ENCODE measurements at places on chromosomes 13 and 19. TPM values are rescaled to one million over a fixed set of nuclear protein-coding genes. Genes with fewer than 3 reads are reported as not detected.
A peak's percentile ranks its signal among the peaks of the same experiment; 100 is the strongest.

Gene POU4F1
- 0.36 TPM for total RNA-seq

Gene SLC5A5
- not detected for total RNA-seq

Gene PLK5
- total RNA-seq, result 0.38 TPM

Gene GRIN2D
- total RNA-seq, result 0.34 TPM

DNA sequence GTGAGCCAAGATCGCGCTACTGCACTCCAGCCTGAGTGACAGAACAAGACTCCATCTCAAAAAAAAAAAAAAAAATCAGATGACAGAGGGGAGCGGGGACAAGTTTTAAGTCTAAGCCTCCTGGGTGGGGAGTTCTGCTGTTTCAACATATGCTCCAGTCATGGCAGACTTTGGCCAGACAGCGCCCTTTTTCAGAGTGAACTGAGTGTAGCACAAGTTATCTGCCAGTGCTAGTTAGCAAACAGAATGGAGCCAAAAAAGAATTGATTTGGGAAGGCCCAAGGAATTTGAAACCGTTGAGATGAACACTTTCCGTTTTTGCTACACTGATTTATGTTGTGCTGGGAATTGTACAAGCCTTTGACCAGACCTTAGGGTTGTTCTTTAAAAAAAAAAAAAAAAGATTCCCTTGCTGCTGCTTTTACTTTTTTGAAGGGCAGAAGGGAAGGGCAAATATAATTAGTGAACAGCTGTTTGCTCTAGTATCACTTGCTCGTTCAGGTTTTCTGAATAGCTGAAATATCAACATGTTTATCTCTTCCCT lies 5.7 kb downstream of the ACTN4 start:
- no peak for DNase-seq
- H3K4me1 ChIP-seq, result peaks cover 87% of the 10 kb centered on the region
- H3K27ac ChIP-seq, result peak overlapping the region; percentile 96

GRCh38 chr13:86403181-86403580 lies 604.0 kb upstream of the SLITRK6 start:
- no peaks in the 10 kb centered on the region for H3K27me3 ChIP-seq
- no peak overlapping the region for H3K27ac ChIP-seq
- no peaks in the 10 kb centered on the region for H3K4me1 ChIP-seq
- no peak overlapping the region for H3K4me3 ChIP-seq
- H3K36me3 ChIP-seq, result no peaks in the 10 kb centered on the region

DNA sequence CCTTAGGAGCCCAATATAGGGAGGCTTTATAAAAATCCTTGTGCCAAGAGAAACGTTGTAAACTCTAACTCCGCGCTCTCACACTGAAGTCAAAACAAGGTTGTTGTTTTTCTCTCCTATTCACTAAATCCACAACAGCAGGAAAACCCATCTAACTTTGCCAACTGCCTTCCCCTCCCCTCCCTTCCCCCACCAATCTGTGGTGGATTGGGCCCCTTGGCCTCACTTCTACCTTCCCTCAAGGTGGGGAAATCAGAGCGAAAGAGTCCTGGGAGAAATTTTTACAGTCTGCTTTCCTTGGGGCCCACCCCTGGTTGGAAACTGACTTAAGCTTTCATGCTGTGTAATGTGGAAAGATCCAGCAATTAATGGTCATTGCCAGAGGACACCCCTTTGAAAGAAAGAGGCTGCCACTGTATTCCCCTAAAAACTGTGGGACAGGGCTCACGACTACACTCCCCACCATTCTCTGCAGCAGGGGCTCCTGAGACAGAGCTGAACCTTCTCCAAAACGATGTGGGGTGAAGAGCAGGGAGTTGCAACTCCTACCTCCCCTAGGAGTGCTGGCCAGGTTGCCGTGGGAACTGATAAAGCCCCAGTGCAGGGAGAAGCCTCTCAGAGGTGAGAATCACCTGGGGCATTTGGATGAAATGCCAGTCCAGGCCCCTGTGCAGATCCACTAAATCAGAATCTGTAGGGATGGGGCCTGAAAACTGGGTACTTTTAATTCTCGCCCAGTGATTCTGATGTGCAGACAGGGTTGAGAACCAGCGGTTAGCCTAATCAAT lies 1.1 kb downstream of the DHRS12 start:
- no peaks in the 10 kb centered on the region for H3K27me3 ChIP-seq
- H3K36me3 ChIP-seq, result no peaks in the 10 kb centered on the region
- H3K4me3 ChIP-seq, result peak overlapping the region; percentile 83
- peak overlapping the region; percentile 97 for H3K27ac ChIP-seq

DNA sequence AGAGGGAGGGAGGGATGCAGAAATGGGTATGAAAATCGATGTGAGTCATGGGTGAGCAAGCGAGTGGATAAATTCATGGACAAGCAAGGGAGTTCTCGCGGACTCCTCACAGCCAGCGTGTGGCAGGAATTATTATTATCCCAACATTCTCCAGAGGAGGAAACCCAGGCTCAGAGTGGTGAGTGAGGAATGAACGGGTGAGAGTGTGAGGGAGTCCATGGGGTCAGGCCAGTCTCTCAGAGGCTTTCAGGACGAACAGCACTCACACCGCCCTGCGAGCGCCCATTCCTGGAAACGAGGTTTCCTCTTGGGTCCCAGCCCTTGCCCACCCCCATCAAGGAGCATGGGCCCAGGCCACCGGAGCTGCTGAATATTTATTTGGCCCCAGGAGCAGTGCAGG lies 6.3 kb upstream of the DNAAF3 start:
- peaks cover 84% of the 10 kb centered on the region for H3K27me3 ChIP-seq
- no peaks in the 10 kb centered on the region for H3K36me3 ChIP-seq
- no peak for DNase-seq
- peak overlapping the region; percentile 34 for H3K27ac ChIP-seq
- peaks cover 3% of the 10 kb centered on the region for H3K4me1 ChIP-seq
- peak overlapping the region; percentile 21 for H3K4me3 ChIP-seq

DNA sequence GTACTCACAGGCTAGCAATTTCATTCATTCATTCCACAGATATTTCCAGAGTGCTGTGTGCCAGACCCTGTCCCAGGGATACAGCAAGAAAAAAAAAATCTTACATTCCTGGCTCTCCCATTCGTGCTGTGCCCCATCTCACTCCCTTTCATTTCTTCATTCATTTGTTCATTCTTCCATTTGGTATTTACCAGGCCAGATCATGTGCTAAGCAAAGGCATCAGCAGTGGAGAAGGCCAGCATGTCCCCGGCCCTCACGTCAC lies 2.3 kb downstream of the MAP3K10 start:
- peaks cover 5% of the 10 kb centered on the region for H3K27me3 ChIP-seq
- H3K4me3 ChIP-seq, result peak overlapping the region; percentile 55
- H3K27ac ChIP-seq, result no peak overlapping the region
- H3K4me1 ChIP-seq, result no peaks in the 10 kb centered on the region

DNA sequence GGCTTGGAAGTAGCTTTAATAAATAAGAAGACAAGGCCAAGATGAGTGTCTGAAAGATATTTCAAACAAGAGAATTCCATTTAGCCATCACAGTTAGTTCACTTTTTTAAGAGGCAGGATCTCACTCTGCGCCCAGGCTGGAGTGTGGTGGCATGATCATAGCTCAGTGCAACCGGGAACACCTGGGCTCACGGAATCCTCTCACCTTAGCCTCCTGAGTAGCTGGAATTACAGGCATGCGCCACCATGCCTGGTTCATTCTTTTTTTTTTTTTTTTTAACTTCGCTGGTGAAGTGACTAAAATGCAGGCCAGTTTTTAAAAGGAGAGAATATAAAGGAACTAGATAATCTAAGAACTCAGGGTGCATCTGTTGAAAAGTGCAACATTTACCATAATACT lies 200.3 kb downstream of the KCTD12 start:
- H3K27ac ChIP-seq, result no peak overlapping the region
- no peak overlapping the region for H3K4me3 ChIP-seq
- no peak for DNase-seq
- no peaks in the 10 kb centered on the region for H3K36me3 ChIP-seq

DNA sequence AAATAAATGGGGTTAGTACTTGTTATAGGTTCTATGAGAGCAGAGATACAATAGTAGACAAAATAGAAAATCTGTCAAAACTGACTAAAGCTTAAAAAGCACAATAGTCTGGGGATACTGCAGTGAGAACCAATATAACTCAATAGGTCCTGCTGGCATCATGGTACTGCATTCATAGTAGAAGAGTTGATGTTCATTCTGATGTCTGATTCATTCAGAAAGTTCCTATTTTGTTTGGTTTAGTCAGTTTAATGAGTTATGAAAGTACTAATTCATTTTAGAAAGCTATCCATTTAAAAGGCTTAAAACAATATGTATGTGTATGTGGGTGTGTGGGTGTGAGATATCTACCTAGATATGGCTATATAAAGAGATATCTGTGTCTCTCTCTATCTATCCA lies 152.8 kb downstream of the LHFPL6 start:
- no peak overlapping the region for H3K27ac ChIP-seq
- H3K27me3 ChIP-seq, result no peaks in the 10 kb centered on the region
- no peaks in the 10 kb centered on the region for H3K4me1 ChIP-seq
- DNase-seq, result no peak
- H3K4me3 ChIP-seq, result no peak overlapping the region

DNA sequence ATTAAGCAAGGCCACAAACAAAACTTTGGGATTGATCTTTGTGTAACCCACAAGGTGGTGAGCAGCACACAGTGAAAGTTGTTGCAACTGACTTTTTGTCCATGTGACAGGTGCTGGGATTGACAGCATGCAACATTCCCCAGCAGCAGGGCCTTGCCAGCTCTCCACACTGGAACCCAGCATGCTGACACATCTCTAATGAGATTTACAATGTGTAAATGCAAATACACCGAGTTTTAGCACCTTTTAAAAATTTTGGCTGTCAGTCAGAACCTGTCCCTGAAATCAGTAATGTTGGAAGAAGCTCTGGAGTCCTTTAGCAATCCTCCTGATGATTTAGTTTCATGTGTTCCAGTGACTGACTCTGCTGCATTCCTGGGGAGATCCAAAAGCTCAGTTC lies 16.5 kb upstream of the PCDH8 start:
- H3K36me3 ChIP-seq, result no peaks in the 10 kb centered on the region
- no peaks in the 10 kb centered on the region for H3K4me1 ChIP-seq
- H3K4me3 ChIP-seq, result no peak overlapping the region
- no peak overlapping the region for H3K27ac ChIP-seq

- peak; percentile 61 for DNase-seq
- H3K27ac ChIP-seq, result peak overlapping the region; percentile 77
- peaks cover 11% of the 10 kb centered on the region for H3K36me3 ChIP-seq
These were observed 44.1 kb upstream of the RANBP3 start for GRCh38 chr19:6021878-6022569.

DNA sequence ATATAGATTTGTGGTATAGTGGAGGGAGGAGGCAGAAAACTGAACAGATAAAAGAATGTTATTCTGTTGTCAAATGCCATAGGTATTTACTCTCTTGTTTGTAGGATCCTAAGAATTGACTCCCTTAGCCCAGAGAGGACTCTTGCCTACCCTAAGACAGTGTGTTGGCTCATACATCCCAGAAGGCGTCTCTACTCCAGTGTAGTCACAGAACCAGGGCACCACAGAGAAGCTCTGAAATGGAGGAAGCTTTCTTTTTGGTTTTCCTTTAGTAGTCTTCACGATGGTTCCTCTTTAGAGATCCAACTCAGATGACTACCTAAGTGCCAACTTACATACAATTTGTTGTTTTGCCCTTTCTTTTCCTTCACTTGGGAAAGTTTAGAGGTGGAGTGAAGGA lies 14.0 kb downstream of the GPR183 start:
- no peaks in the 10 kb centered on the region for H3K27me3 ChIP-seq
- no peak overlapping the region for H3K4me3 ChIP-seq
- no peak overlapping the region for H3K27ac ChIP-seq
- H3K4me1 ChIP-seq, result no peaks in the 10 kb centered on the region
- H3K36me3 ChIP-seq, result peaks cover 5% of the 10 kb centered on the region

DNA sequence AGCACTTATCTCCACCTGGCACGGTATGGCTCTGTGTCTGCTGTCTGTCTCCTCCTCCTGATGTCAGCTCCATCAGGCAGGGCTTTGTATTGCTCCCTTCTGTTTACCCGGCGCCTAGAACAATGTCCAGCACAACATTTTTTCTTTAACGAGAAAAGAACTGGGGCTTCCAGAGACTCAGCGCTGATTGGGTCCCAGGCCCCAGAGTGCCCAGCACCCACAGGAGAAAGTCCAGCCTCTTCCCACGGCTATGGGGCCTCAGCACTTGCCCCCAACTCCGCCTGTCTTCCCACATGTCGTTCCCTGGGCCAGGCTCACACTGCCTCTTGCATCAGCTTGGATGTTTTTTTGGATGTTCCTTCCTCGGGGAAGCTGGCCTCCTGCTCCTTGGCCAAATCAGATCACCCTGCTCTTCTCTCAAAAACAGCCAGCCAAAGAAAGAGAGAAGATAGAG lies 6.9 kb downstream of the MYPOP start:
- no peaks in the 10 kb centered on the region for H3K4me1 ChIP-seq
- DNase-seq, result no peak
- peaks cover under 1% of the 10 kb centered on the region for H3K27me3 ChIP-seq
- no peak overlapping the region for H3K4me3 ChIP-seq
- H3K36me3 ChIP-seq, result peaks cover 21% of the 10 kb centered on the region

GRCh38 chr13:109700176-109700575 lies 86.2 kb downstream of the IRS2 start:
- H3K4me3 ChIP-seq, result no peak overlapping the region
- no peak overlapping the region for H3K27ac ChIP-seq
- no peaks in the 10 kb centered on the region for H3K36me3 ChIP-seq
- no peaks in the 10 kb centered on the region for H3K27me3 ChIP-seq
- H3K4me1 ChIP-seq, result peaks cover 7% of the 10 kb centered on the region

GRCh38 chr19:50427997-50428425 lies 4.7 kb upstream of the MYBPC2 start:
- no peak overlapping the region for H3K27ac ChIP-seq
- peaks cover 32% of the 10 kb centered on the region for H3K27me3 ChIP-seq
- no peak overlapping the region for H3K4me3 ChIP-seq
- DNase-seq, result peak; percentile 42

DNA sequence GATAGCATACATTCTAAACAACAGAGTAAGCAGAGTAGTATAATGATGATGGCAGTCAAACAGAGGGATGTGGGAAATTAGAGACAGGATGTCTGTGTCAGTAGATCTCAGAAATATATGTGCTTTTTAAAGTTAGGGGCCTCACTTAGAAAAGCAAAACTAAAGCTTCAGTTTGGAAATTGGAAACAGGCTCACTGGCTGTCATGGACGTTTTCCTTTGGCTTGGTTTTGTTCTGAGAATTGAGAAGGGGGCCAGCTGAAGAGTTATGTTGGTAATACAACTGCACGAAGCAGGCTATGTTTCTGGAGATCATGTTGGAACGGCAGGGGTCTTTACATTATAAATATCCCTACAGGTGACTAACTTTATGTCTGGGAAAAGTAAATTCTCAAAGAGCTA lies 261.3 kb downstream of the LMO7 start:
- no peak overlapping the region for H3K27ac ChIP-seq
- peaks cover 7% of the 10 kb centered on the region for H3K4me1 ChIP-seq
- H3K36me3 ChIP-seq, result no peaks in the 10 kb centered on the region
- no peaks in the 10 kb centered on the region for H3K27me3 ChIP-seq

- no peaks in the 10 kb centered on the region for H3K4me1 ChIP-seq
- H3K27me3 ChIP-seq, result peaks cover 4% of the 10 kb centered on the region
- no peak overlapping the region for H3K4me3 ChIP-seq
- no peaks in the 10 kb centered on the region for H3K36me3 ChIP-seq
- DNase-seq, result no peak
These were observed 664.0 kb upstream of the ARGLU1 start for GRCh38 chr13:107231944-107232343.

GRCh38 chr13:34944751-34945150 lies 2.7 kb downstream of the NBEA start:
- H3K36me3 ChIP-seq, result no peaks in the 10 kb centered on the region
- DNase-seq, result no peak
- peaks cover 19% of the 10 kb centered on the region for H3K4me1 ChIP-seq
- H3K4me3 ChIP-seq, result peak overlapping the region; percentile 21
